Activated T-cell treated with anti-CD3 and anti-CD28 coated beads for 4 hours (primary cell): ENCODE measurements at places on chromosomes 12 and 14.
A peak's percentile ranks its signal among the peaks of the same experiment; 100 is the strongest.

DNA sequence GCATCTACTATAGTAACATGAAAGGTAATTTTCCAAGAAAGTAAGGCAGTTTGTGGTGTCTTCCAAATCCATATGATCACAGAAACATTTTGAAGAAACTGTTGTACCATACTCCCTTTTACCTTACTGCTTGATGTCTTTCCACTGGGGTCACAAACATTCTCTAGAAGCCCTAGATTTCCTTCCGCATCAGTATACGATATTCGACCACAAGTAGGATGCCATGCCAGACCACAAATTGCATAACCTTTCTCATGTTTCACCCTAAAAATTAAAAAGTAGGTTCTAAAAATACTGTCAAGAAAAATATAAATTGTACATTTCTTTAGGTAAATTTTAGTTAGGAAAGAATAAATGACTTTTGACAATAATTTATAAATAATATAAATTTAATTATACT, 26.5 kb downstream of the WDHD1 start:
- DNase-seq, result no peak

DNA sequence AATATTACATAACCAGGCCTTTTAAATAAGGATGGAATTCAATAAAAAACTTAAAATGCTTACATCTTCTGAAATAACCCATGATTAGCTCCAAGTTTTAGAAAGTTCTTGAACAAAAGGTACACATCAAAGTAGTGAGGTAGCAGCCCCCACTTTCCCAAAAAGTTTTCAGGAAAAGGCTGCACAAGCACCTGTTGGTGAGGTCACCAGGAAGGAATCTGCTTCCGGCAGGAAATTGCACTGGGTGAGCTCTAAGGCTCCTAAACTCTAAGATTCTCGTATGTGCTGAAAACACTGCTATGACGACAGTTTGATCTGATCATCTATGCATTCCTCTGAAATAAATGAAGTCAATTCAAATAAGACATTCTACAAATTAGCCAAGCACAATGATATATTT, 34.3 kb upstream of the TTC7B start:
- DNase-seq, result no peak

- no peak for DNase-seq
Observed at GRCh38 chr12:33529031-33529430, 89.4 kb upstream of the SYT10 start.

GRCh38 chr12:69298947-69299346, 49.2 kb upstream of the LYZ start:
- DNase-seq, result no peak

DNA sequence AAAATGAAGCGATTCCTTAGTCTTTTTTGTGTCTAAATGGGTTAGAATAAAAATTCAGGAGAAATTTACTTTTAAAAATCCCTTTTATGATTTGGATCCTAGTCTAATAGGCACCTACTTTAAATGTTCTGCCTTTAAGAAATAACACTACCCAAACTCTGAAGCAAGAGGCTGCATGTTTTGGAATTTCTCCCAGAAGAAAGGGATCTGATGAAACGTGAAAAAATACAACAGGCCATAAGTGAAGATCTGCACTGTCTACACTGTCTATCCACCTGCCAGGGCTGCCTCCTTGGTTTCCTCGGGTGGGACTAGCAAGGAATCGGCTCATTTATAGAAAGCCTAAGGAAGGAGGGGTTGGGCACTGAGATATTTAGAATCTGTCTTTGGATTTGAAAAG, 22.1 kb downstream of the ACVR1B start:
- DNase-seq, result no peak

DNA sequence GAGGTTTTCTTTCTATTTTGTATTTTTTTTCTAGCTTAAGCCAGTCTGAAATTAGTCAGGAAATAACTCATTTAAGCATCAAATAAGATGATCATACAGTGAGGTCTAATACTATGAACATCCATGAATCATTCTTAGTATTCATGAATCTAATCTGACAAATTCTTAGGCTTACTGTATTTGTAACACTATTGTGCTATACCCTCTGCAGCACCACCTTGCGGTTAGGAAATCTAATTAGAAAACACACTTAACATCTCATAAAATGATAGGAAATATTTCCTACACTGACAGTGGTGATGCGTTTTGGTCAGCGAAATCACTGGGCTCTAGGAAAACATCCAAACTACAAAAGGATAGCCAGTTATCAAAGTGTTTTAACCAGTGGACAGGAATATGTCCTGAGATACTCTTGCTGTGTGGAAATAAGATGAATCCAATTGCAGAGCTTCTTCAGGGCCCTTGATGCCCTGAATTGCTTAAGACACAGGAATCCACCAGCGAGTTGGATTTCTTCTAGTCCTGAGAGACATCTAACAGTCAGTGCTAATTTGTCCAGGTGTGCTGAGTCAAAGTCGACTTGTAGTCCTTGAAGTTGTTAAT, 109.3 kb upstream of the MYF6 start:
- DNase-seq, result no peak

- DNase-seq, result no peak
Observed at GRCh38 chr12:71846322-71846940, 6.9 kb downstream of the TBC1D15 start.

GRCh38 chr12:12992418-12993130, 7.5 kb downstream of the HEBP1 start:
- no peak for DNase-seq

DNA sequence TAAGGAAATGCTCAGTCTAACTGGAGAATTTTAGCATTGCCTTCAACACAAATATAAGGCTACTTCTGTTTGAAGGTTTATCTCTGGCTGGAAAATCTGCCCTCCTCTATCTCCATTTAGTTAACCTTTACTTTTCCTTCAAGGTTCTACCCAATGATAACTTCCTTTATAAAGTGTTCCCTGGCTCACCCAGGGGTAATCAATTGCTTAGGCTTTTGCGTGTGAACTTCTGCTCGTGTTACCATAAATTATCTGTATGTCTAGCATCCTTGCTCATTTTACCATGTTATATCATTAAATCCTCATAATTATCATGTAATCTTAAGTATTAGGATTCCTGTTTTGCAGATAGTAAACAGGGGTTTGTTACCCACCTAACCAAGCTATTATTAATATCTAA, 114.3 kb upstream of the FGD4 start:
- DNase-seq, result no peak

DNA sequence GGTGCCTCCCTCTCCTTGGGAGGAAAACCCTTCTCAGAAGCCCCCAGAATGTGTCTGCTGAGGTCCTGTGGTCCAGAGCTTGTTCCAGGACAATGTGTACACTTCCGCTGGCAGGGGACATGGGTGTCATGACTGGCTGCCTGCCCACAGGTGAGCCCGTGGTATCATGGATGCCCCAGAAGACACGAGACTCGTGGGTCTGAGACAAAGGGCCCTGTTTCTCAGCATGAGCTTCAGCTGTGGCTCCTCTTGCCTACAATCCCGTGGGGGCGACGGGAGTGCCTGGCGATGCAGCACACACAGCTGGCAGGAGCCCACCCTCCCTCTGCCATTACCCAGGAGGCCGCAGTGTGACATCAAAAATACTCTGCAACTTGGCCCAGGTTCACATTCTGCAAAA, 7.0 kb downstream of the TMEM121 start:
- DNase-seq, result no peak

DNA sequence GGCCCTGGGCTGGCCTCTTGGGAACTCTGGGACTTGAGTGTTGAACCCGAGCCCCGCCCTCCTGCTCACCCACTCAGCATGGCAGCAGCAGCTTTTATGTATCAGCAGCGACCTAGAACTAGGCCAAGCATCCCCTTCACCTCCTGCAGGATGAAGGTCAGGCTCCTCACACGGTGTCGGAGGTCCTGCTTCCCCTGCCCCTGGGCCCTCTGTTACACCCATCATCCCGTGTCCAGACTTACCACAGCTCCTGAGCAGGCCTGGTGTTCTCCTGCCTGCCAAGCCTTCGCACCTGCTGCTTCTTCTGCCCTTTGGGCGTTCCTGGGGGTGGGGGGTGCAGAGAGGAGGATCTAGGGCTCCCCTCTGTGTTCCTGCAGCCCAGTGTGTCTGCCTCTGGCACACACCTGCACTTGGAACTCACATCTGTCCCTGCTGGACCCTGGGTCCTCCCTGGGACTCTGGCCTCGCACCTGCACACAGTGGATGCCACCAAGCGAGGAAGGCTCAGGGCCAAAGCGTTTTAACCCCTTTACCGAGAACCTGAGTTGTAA, 80.3 kb downstream of the PAPOLA start:
- DNase-seq, result no peak

- DNase-seq, result no peak
Observed at GRCh38 chr12:86600664-86601231, 344.6 kb upstream of the MGAT4C start.

DNA sequence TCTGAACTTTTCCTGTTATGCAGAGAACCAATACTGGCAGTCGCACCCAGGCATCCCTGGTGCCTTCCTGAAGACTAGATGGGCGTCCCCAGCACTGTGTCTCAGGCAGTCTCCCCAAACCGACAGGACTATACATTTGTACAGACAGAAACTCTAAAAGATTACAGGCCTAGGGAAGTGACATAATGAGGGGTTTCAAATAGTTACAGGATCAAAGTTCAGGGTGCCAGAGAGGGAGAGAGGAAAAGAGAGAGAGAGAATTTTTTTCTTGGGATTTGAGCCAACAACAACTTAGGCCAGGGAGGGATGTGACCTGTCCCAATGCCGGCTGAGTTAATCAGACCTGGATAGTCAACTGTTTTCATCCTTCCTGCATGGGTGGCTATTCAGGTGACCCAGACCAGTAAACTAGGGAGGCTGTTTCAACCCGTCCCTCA, 9.3 kb upstream of the GMFB start:
- no peak for DNase-seq

DNA sequence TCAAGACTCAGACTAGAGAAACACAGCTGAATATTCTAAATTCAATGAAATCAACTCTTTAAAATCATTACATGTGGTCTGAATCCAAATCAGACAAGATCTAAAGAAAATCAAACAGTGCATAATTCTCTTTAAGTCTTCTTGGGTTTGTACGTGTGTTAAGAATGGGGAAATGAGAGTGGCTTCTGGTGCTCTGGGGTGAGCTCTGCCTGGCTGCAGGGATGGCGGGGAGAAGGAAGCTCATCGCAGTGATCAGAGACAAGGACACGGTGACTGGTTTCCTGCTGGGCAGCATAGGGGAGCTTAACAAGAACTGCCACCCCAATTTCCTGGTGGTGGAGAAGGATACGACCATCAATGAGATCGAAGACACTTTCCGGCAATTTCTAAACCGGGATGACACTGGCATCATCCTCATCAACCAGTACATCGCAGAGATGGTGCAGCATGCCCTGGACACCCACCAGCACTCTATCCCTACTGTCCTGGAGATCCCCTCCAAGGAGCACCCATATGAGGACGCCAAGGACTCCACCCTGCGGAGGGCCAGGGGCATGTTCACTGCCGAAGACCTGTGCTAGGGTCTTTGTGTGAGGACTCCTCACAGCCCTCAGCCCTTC, 20.9 kb downstream of the SENP1 start:
- no peak for DNase-seq

DNA sequence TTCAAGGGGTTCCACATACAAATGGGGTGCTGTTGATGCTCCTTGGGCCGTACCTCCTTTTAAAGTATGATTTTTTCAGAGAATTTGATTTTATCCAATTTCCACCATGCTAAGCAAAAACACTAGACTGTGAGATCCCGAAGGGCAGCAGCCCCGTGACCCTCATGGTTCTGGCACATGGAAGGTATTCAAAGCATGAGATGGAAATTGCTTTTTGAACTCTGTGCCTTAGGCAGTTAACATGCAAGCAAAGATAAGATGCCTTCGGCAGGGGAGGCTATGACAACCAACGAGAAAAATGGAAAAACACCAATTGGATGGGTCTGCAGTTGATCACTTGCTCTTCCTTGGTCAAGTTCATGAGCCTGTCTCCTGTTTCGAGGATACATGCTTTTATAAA, 120.8 kb upstream of the DIO3 start:
- DNase-seq, result no peak

DNA sequence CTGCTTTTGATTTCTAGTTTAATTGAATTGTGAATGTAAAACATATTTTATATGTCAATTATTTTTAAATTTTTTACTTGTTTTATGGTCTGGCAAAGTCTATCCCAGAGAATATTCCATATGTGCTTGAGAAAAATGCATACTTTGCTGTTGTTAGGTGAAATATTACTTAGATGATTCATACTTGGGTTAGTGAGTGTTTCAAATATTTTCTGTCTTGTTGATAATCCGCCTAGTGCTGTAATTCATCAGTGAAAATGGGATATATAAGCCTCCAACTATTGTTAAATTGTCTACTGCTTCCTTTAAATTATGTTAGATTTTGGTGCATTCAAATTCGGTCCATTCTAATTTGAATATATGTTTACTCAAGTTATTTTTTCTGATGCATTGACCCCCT, 395.5 kb downstream of the LRFN5 start:
- no peak for DNase-seq

- DNase-seq, result no peak
Observed at GRCh38 chr12:75781532-75782046, 250.0 kb downstream of the PHLDA1 start.

- peak; percentile 70 for DNase-seq
Observed at GRCh38 chr12:51368640-51369517, 22.3 kb downstream of the GALNT6 start.

DNA sequence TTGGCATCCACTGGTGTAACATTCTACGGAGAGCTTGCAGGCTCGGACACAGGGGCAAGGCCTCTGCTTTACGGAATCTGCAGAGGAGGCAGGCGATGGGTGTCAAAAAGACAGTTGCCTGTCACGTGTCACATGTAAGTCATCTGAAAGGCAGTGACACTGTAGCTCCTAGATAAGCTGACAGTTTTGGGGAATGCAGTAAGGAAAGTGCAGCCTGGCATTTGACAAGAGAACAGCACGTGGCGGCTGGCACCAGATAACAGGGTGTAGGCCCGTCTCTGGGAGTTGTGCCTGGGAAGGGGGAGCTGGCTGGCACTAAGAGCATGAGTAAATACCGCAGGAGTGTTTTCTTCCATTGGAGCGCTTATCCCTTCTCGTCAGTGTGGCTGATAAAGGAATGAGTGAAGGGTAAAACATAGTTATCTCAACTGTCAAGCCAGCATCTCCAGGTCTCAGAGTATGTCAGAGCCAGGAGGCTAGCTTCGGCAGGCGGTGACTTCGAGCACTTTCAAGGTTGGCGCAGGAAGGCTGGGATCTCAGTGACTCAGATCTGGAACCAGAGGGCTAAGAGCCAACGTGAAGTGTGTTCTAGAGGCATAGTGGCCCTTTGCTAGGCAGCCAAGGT, 26.1 kb downstream of the ADCK1 start:
- no peak for DNase-seq

DNA sequence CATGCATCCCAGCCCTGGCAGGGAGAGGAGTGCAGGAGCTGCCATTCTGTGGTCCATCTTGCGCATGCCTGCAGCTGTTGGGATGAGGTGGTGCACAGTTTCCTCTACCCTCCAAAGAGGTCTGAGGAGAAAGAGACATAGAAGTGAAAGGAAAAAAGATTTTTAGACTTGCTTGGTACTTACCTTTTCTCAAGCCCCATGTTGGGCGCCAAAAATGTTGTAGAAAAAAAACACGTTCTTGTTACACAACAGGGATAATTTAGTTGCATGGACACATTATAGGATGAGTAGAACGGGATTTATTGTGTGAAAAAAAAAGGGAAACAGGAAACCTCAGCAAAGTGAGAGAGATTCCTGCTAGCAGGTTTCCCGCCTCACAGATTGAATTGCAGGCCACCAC, 244.4 kb upstream of the GARIN2 start:
- DNase-seq, result no peak
